Neural crest cell (in vitro differentiated cells): ENCODE measurements at places on chromosomes 3 and 15. TPM values are rescaled to one million over a fixed set of nuclear protein-coding genes. Genes with fewer than 3 reads are reported as not detected.

GRCh38 chr15:25375557-25375956 is 63.3 kb downstream of the UBE3A start:
- H3K36me3 ChIP-seq = peaks cover 26% of the 10 kb centered on the region
- H3K27ac ChIP-seq = no peak overlapping the region
- DNase-seq = no peak

DNA sequence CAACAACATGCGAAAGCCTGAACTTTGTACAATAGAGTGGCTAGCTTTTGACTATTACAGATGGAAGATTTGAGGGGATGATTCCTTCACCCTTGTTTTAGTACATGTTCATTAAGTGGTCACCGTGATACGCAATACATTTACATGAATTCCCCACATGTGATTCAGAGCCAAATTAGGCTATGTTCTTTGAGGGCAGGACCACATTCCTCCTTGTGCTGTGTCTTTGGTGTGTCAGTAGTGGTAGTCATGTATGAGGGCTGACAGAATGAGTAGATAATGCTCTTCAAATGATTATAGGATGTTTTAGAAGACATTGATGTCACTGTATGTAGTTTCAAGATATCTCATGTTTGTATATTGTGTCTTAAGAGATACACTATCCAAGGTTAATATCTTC is 12.1 kb downstream of the PTPRG start:
- H3K4me1 ChIP-seq = no peaks in the 10 kb centered on the region
- H3K4me3 ChIP-seq = no peak overlapping the region
- H3K36me3 ChIP-seq = peaks cover 5% of the 10 kb centered on the region
- H3K27ac ChIP-seq = no peak overlapping the region
- DNase-seq = no peak

GRCh38 chr3:66363148-66363547 is 137.7 kb downstream of the LRIG1 start:
- no peak overlapping the region for H3K4me3 ChIP-seq
- no peaks in the 10 kb centered on the region for H3K27me3 ChIP-seq
- peaks cover 4% of the 10 kb centered on the region for H3K36me3 ChIP-seq
- H3K4me1 ChIP-seq = peaks cover 24% of the 10 kb centered on the region
- no peak for DNase-seq
- H3K27ac ChIP-seq = no peak overlapping the region

GRCh38 chr3:17640466-17640865 is 102.0 kb downstream of the TBC1D5 start:
- no peak overlapping the region for H3K27ac ChIP-seq
- no peak for DNase-seq
- H3K36me3 ChIP-seq = no peaks in the 10 kb centered on the region
- peaks cover 12% of the 10 kb centered on the region for H3K4me1 ChIP-seq

SLC15A2 gene
- total RNA-seq = 1.2 and 1.4 TPM in 2 replicates

MEX3B gene
- 49.5 and 51.7 TPM in 2 replicates for total RNA-seq

GLDN gene
- 1.7 and 2.4 TPM in 2 replicates for total RNA-seq
